ENCODE measurements at places on chromosomes 6 and 20. TPM values are rescaled to one million over a fixed set of nuclear protein-coding genes. Genes with fewer than 3 reads are reported as not detected.

PPP1R14C gene
- 0.78 TPM for total RNA-seq

NT5E gene
- 20.4 TPM for total RNA-seq

LST1 gene
- total RNA-seq = not detected

HCRTR2 gene
- total RNA-seq = not detected

GMDS gene
- 9.8 TPM for total RNA-seq

GPR63 gene
- total RNA-seq = 0.64 TPM

CRYBG1 gene
- total RNA-seq = 0.61 TPM

MUC21 gene
- total RNA-seq = not detected

FABP7 gene
- not detected for total RNA-seq

TRIM40 gene
- total RNA-seq = not detected

OR12D3 gene
- total RNA-seq = not detected

PNLDC1 gene
- not detected for total RNA-seq

TPMT gene
- total RNA-seq = 6.3 TPM

SF3B5 gene
- 183 TPM for total RNA-seq

CASS4 gene
- 0.03 TPM for total RNA-seq

TFAP2A gene
- total RNA-seq = 16.4 TPM

DST gene
- total RNA-seq = 58.5 TPM

GLP1R gene
- not detected for total RNA-seq

DDO gene
- 0.12 TPM for total RNA-seq

TNF gene
- 0.10 TPM for total RNA-seq

MYCT1 gene
- total RNA-seq = 0.13 TPM

SHLD1 gene
- total RNA-seq = 8.1 TPM

SLC26A8 gene
- total RNA-seq = not detected

MTHFD1L gene
- total RNA-seq = 39.9 TPM

COL10A1 gene
- not detected for total RNA-seq

ENPP4 gene
- 0.29 TPM for total RNA-seq

RIN2 gene
- 34.0 TPM for total RNA-seq

KIF25 gene
- total RNA-seq = not detected

WFDC5 gene
- not detected for total RNA-seq

NR2E1 gene
- total RNA-seq = 0.03 TPM
